ENCODE measurements at places on chromosomes 2 and 18. TPM values are rescaled to one million over a fixed set of nuclear protein-coding genes. Genes with fewer than 3 reads are reported as not detected.

DNA sequence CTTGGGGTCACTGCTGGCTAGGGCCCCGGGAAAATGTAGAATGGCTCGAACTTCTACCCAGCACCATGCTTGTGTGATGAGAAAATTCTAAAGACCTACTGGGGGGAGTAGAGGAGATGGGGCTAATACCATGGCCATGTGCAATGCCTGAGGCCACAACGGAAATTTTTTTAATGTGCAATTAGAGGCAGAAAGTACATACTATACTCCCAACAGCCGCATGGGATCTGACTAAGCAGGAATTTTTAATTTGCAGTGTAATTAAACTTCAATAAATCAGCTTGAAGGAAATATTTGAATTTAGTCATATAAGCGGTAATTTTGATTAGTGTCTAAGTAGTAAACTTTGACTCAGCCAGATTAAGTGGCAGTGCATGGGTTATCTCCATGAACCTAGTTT lies 53.2 kb upstream of the CNGA3 start:
- peaks cover 25% of the 10 kb centered on the region for H3K4me1 ChIP-seq
- no peak for DNase-seq
- H3K27me3 ChIP-seq = peaks cover 6% of the 10 kb centered on the region
- no peak overlapping the region for H3K4me3 ChIP-seq
- H3K27ac ChIP-seq = no peak overlapping the region
- H3K36me3 ChIP-seq = no peaks in the 10 kb centered on the region

CD207 gene
- total RNA-seq = 0.27 TPM

GRCh38 chr18:34820360-34821065 lies 110.4 kb downstream of the DTNA start:
- H3K4me3 ChIP-seq = no peak overlapping the region
- no peak for DNase-seq
- no peaks in the 10 kb centered on the region for H3K36me3 ChIP-seq
- H3K27me3 ChIP-seq = no peaks in the 10 kb centered on the region
- peaks cover 5% of the 10 kb centered on the region for H3K4me1 ChIP-seq
- H3K27ac ChIP-seq = no peak overlapping the region

ANKRD62 gene
- not detected for total RNA-seq

REG3G gene
- total RNA-seq = not detected

PLEKHH2 gene
- total RNA-seq = 1.1 TPM

G6PC2 gene
- not detected for total RNA-seq

POTEE gene
- total RNA-seq = 0.48 TPM

GRCh38 chr2:161983331-161983651 lies 90.7 kb downstream of the DPP4 start:
- no peak for DNase-seq
- H3K4me3 ChIP-seq = no peak overlapping the region
- H3K4me1 ChIP-seq = no peaks in the 10 kb centered on the region
- H3K36me3 ChIP-seq = no peaks in the 10 kb centered on the region
- H3K27ac ChIP-seq = no peak overlapping the region

DNA sequence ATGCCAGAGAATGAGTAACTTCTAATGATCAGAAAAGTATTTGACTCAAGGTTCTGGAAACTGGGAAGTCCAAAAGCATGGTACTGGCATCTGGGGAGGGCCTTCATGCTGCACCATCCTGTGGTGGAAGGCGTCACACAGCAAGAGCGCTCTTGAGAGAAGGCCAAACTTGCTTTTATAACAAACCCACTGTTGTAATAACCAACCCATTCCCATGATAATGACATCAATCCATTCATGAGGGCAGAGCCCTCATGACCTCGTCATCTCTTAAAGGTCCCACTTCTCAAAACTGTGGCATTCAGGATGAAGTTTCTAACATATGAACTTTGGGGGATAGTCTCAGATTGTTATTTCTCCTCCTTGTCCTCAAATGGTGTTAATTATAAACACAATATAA lies 67.8 kb downstream of the COA5 start:
- no peak overlapping the region for H3K27ac ChIP-seq
- DNase-seq = no peak
- no peaks in the 10 kb centered on the region for H3K4me1 ChIP-seq
- H3K4me3 ChIP-seq = no peak overlapping the region
